CD8-positive, alpha-beta memory T cell (primary cell): ENCODE measurements at places on chromosomes 5 and 9.
A peak's percentile ranks its signal among the peaks of the same experiment; 100 is the strongest.

DNA sequence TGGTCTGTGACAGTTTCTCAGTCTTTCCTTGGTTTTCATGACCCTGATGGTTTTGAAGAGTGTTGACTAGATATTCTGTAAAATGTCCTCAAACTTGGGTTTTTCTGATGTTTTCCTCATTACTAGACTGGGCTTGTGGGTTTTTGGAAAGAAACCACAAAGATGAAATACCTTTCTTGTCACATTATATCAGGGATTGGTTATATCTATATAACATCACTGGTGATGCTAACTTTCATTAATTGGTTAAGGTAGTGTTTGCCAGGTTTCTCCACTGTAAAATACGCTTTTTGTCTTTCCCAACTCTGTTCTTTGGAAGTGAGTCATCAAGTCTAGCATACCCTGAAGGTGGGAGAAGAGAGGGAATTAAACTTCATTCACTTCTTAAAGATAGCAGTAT is 3.3 kb upstream of the IL31RA start:
- no peak for DNase-seq

DNA sequence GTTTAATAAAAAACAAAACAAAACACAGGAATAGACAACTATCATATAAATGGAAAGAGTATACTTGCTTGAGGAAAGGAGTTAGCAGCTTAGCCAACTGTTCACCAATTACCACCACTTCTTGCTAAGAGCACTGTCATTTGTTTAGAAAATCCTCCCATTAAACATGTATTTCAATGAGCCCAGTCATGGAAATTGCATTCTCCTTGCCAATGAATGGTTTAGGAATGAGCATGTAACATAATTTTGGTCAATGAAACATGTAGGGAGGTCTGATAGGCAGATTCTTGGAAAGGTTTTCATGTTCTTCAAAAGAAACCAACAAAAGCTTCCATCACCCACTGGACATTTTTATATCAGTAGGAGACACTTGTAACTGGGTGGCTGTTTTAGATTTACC is 502.8 kb upstream of the PAPPA start:
- no peak for DNase-seq

DNA sequence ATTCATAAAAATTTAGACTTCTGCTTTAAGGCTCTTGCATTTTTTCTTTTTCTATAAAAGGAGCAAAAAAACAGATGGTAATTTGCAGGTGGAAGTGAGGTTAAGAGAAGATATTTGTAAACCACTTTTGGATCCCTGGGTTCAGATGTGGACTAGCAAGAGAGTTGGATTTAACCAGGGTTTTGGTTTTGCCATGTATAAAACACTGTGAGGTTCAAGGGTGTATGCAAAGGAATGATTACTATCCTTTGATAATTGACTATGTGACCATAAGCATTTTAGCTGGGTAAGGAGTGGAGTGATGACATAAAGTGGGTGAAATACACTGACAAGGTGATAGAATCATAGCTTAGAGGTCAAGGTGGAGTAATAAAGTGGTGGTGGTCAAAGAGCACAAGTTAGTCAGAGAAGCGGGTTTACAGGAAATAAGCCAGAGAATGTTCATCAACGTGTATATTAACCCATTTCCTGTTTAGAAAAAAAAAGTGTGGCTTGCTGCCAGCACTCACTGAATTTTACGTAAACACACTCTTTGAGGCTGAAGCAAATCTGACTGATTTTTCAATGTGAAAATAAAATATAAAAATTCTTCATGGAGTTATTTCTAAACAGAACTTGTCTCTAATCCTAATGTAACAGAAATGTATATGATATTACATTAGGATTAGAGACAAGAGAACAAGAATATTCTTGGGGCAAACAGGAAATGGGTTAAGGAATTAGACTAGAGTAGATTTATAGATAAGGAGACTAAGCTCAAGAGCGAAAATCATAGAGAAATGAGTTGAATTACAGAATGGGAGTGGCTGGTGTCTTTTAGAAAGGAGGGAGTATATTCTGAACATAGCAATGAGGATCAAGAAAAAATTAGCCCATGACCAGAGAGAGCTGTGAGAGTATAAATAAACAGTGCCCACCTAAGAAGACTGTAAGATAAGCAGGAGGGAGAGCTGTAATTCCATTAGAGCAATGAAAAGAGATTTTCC is 74.5 kb downstream of the CDKN2A start:
- DNase-seq: peak; percentile 63

GRCh38 chr5:33118761-33119415 is 321.9 kb upstream of the TARS1 start:
- DNase-seq: no peak

- DNase-seq: no peak
These were observed 16.4 kb downstream of the ADAMTS16 start for GRCh38 chr5:5156471-5157082.

- no peak for DNase-seq
These were observed 51.8 kb upstream of the CTNNAL1 start for GRCh38 chr9:109064963-109065702.

GRCh38 chr5:78472469-78473106 is 112.2 kb downstream of the SCAMP1 start:
- no peak for DNase-seq

GRCh38 chr9:85334228-85334627 is 407.5 kb downstream of the AGTPBP1 start:
- DNase-seq: no peak

DNA sequence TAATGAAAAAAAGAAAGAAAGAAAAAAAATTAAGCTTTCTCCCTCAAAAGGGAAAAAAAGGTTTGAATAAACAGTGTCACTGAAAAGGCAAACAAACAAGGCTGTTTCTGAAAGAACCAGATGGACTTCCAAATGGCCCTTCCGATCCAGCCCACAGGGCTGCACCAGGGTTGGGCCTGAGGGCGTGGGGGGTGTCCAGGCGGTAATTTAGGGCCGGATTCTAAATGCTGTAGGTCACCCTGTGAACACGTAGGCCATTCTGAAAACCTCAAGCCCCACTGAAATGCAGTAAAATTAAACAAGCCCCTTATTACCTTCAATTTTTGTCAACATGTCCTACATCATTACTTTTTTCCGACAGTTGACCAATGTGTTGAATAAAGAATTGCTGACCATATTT is 132.1 kb downstream of the HSD17B3 start:
- DNase-seq: no peak

DNA sequence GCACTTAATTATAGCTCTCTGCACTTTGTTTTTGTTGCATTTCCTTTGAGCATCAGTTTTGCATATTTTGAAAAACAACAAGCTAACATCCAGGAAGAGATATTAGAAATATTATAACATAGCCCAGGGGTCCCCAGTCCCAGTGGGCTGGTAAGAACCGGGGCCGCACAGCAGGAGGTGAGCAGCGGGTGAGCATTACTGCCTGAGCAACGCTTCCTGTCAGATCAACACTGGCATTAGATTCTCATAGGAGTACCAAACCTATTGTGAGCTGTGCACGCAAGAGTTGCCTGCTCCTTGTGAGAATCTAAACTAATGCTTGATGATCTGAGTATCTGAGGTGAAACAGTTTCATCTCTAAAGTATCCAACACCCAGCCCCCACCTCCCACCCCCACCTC is 675.9 kb upstream of the ZNF608 start:
- no peak for DNase-seq

- no peak for DNase-seq
These were observed 244.5 kb downstream of the EFNA5 start for GRCh38 chr5:107426209-107426608.
